Hematopoietic multipotent progenitor cell treated with erythropoietin and hydrocortisone succinate and interleukin-3 and kit ligand, for 15 days (in vitro differentiated cells): ENCODE measurements at places on chromosomes 4 and X.

DNA sequence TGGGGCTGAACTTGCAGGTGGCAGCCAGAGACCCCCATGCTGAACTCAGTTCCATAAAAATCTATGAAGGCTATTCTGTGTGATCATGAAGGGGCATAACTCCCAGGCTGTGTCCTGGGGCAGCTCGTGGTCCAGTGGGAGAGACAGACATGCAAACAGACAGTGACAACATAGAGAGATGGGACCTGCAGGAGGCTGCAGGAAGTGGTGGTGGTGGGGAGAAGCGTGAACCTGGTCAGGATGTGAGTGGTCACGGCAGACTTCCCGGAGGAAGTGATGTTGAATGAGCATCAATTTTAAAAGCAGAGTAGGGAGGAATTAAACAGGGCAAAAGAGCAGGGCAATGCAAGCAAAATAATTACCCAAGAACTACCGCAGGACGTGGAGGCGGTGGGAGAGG lies 23.2 kb upstream of the SORCS2 start:
- no peak for DNase-seq

- peak; percentile 20 for DNase-seq
Observed at GRCh38 chr4:7037425-7037824, 5.7 kb upstream of the TADA2B start.

GRCh38 chr4:121176082-121176934 lies 12.2 kb upstream of the TNIP3 start:
- DNase-seq = no peak

DNA sequence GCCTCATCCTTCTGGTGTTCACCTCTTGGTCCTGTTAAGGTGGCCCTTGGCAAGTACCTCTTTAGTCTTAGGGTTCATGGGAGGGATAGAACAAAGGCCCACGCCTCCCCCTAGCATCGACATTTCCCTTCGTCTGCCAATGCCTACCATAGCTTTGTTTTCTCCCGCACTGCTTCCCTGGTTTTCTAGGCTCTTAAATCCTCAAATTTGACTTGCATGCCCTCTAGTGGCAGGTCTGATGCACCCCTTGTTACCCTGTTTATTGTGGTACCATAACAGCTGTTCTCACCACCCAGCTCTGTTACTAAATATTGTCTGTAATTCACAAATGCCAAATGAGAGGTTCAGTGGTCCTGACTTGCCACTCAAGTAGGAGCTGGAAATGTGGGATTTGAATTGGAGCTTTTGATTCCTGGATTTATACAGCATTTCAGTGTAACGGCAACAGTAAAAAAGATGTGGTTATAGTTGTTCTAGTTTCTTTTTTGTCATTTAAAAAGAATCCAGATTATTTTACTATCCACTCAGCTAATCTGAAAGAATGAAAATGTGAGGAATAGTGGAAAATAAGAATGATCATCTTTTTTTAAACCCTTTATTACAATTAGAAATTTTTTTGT lies 100.1 kb downstream of the REPS2 start:
- DNase-seq = peak; percentile 70

DNA sequence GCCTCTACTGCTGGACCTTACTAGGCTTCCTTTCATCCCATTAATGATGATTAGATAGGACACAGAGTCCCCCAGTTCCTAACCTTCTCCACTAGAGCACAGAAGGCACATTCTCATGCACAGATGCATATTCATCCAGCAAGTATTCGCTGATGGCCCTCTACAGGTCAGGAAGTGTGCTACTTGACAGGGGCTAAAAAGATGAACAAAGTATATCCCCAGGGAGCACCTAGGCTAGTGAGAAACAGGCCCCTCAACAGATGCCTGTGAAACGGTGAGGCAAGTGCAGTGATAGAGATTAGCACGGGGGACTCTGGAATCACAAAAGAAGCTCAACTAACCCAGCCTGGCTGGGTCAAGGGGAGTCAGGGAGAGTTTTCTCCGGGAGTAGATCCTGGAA lies 95.8 kb downstream of the MGST2 start:
- DNase-seq = no peak

GRCh38 chr4:67674098-67674497 lies 26.9 kb downstream of the UBA6 start:
- DNase-seq = no peak

DNA sequence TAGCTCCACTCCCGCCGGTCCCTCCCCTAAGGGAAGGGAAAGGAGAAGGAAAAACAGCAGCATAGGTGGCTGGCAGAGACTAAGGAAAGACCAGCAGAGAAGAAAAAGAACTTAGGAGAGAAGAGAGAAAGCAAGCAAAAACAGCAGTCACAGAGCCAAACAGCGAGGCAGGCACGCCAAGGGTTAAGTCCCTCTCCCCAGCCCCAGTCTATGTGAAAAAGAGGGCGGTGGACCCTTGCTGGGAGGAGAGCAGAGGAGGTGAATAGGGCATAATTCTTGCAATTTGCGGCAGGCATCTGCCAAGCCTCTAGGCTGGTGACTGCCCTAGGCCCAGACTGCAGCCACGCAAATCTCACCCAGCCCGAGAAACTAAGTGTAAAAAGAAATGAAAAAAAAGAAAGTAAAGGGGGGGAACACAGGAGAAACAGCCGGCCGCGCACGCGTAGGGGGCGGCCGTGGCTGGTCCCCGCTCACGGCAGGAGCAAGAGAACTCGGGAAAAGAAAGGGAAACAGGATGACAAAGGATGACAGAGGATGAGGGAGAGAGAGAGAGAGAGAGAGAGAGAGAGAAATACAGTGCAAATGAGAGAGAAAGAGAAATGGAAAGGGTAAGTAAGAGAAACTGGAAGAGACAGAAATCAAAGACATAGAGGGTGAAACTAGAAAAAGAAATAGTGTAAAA lies 48.6 kb downstream of the MAGEA9 start:
- no peak for DNase-seq

DNA sequence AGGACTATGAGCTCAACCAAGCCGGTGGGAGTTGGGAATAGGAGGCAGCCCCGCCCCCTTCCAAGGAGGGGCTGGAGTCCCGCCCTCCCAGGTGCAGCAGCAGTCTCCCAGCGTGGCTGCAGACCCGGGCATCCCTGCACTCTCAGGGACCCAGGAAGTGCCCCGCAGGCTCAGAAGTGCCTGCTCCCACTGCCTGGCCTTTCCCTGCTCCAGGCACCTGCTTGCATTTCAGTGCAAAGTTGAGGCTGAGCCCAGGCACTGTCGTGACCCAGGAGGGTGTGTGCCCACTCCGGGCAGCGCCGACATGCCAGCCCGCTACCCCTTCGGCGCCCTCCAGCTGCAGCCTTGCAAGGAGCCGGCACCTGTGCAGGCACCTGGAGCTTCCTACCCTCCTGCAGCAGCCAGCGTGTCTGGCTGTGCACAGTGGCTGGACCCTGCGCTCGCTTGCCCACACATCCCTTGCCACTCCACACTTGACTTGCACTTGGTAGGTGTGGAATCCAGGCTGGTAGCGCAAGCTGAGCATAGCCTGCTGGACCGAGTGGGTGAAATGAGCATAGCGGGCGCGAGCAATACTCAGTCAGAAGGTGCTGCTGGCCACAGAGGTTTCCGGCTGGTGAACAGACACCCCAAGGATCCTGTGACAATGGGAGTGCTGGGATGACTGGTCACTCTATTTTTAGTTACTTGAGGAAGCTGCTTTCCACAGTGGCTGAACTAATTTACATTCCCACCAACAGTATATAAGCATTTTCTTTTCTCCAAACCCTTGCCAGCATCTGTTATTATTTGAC lies 236.3 kb downstream of the PCDH10 start:
- DNase-seq = no peak

- DNase-seq = no peak
Observed at GRCh38 chr4:41129128-41129754, 85.1 kb downstream of the APBB2 start.

DNA sequence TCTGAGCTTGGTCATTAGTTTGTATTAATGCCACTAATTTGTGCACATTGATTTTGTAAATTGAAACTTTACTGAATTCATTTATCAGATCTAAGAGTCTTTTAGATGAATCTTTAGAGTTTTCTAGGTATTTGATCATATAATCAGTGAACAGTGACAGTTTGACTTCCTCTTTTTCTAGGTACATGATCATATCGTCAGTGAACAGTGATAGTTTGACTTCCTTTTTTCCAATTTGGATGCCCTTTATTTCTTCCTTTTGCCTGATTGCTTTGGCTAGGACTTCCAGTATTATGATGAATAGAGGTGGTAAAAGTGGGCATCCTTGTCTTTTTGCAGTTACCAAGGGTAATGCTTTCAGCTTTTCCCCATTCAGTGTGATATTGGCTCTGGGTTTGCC lies 421.4 kb upstream of the CPXCR1 start:
- DNase-seq = no peak

GRCh38 chr4:64144994-64145393 lies 264.3 kb downstream of the TECRL start:
- no peak for DNase-seq

DNA sequence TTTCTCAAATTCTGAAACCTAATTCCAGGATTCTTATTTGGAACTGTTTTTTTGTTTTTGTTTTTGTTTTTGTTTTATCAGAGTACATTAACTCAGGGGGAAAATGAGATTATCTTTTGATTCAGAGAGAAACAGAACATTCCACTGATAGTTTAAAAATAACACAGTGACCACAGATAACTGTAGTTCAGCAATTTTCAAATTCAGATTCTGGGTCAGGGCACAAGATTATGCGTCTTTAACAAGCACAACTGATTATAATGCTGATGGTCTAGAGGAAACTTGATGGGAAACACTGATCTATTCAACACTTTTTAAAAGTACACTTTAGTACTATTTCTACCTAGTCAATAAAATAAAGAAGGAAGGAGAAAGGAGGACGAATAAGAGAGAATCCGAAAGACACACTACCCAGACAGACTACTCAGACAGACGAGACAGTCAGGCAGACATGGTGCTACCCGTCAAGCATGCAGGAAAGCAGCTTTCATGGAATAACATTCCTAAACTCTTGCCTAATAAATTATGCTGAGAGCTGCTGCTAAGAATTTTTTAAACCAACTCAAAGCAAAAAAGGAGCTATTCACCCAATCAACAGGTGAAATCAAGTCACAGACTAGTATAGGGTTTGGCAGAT lies 59.0 kb downstream of the APBB2 start:
- DNase-seq = no peak

GRCh38 chr4:59987289-59987688 lies 1212.8 kb upstream of the ADGRL3 start:
- no peak for DNase-seq

DNA sequence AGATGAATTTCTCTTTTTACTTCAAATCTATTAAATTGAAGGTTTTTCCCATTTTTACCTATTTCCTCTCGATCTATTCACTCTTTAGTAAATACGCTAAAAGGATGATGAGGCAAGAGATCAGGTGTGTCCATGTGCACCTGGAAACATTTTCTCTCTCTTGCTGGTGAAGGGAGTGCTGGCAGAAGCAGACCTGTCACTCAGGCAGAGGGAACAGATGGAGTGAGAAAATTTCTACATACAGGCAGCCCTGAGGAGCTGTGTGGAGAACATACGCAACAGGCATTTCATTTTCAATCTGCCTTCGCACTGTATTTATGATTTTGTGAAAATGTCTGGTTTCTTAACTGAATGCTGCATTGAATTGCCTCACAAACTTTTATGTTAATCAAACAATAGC lies 249.5 kb downstream of the GPM6A start:
- no peak for DNase-seq

- DNase-seq = no peak
Observed at GRCh38 chr4:53076374-53076958, 214.3 kb downstream of the RASL11B start.

GRCh38 chrX:153564047-153564606 lies 34.8 kb downstream of the CCNQ start:
- no peak for DNase-seq

- DNase-seq = no peak
Observed at GRCh38 chr4:185470501-185471195, 885 bp downstream of the CCDC110 start.

DNA sequence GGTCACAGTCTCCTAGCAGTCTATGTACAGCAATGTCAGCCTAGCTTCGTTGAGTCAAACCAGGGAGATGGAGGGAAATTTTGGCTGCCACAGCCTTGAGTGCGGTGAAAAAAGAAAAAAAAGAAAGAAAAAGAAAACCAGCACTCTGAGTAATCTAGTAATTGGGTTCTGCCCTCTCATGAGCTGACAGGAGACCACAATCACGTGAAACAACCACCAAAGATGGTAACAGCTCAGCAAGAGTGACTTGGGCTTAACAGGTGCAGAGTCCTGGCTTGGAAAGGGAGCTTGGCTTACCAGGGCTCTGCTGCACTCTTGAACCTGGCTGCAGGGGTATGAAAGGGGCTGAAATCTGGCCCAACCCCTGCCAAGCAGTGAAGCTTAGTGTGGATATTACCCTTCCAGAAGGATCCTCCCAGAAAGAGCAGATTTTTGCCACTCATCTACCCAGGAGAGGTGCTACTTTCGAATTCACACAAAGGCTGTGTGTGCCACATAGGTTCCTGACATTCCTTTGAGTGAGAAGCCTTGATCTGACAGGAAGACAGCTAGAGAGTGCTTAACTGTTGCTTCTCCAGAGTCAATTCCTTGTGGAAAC lies 350.3 kb downstream of the PTTG2 start:
- DNase-seq = no peak

GRCh38 chr4:77819404-77819842 lies 255 bp upstream of the CNOT6L start:
- DNase-seq = no peak

GRCh38 chrX:68681443-68681941 lies 34.0 kb downstream of the STARD8 start:
- DNase-seq = no peak

DNA sequence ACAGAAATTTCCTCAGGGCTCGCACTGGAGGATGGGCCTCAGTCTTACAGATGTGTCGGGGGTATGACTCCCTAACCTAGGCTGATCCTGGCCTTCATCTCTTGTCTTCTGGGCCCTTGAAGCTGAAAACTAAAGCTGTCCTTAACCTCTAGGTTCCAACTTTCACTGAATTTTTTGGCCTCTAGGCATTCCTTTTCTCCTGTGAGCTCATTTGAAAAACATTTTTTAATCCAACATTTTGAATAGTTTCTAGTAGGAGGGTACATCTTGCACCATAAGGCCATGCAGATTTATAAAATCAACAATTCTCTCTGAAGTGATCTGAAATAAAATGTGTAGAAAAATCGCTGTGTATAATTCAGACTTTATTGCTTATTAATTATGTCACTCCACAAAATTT lies 19.7 kb downstream of the RWDD4 start:
- DNase-seq = no peak

DNA sequence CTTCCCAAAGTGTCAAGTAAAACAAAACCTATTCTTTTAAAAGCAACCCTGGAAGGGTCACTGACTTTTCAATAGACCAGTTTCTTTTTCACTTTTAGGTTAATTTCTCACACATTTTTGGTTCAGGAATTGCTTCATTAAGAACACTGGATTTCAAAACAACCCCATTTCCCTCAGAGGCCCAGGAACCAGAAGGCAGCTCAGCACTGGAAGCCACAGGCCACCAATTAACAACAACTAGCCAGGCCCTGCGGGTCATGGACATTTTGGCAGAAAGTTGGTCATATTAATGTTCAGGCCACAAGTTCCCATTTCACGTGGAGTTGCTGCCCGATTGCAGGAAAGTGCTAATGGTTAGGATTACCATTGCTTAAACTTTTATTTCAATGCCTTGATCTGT lies 39.8 kb downstream of the HAND2 start:
- DNase-seq = no peak
